Activated T-helper 1 cell treated with Interleukin-2 at 50 U/mL for 16 hours (primary cell): ENCODE measurements at places on chromosomes 7 and 10.

- no peak for DNase-seq
Measured at GRCh38 chr7:79593866-79594301, 140.4 kb upstream of the MAGI2 start.

DNA sequence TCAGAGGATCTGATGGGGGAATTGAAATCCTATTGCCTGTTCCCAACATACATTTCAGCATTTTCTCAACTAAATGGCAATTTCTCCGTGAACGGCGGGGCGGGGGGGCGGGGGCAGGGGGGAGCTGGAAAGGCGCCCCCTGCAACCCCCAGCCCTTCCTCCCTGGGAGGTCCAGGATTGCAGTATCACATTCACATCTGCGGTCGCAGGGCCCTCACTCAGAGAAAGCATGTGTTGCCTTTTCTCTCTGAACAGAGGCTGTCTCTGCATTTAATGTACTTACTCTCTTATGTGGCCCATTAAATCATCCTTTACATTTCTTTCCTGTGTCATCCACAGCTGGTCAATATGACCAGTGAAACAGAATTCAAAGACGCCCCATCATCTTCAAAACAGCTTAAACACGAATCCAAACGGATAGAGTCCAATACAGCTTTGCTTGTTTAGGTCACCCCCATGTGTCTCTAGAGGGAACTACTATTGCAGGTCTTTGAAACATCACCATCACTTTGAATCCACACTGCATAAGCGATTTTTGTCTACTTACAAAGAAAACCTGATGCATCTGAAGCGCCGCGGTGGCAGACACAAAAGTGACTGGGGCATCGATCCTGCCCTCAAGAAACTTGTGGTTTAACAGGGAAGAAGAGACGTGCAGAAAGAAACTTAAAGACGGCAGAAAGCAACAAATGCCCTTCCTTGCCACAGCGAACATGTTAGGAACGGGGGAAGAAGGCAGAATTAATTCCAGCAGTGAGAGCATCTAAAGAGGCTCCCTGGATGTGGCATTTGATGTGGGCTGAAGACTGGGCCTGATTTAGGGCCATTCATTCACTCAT lies 17.0 kb upstream of the ECHDC3 start:
- DNase-seq, result no peak

GRCh38 chr10:21527598-21528235 lies 2.2 kb upstream of the SKIDA1 start:
- no peak for DNase-seq

GRCh38 chr7:20241911-20242261 lies 24.7 kb upstream of the MACC1 start:
- DNase-seq, result no peak

DNA sequence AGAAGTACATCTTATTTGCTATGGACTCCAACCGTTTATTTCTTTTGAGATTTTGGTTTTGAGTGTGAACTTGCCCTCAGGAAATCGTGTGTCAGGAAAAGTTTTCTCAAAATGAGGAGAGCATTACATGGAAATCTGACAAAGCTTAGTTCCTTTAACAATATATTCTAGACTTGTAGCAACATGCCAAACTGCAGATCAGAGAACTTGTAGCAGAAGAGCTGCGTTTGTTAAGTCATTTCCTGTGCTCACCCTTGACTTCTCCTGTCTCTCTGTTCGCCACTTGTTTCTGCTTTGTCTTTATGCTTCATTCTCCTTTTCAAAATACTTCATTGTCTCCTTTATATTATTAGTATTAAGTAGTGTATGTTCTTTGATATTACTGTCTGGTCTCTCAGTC lies 116.6 kb upstream of the FOXP2 start:
- DNase-seq, result no peak

- DNase-seq, result no peak
Measured at GRCh38 chr7:87148332-87148955, 3.8 kb upstream of the DMTF1 start.

DNA sequence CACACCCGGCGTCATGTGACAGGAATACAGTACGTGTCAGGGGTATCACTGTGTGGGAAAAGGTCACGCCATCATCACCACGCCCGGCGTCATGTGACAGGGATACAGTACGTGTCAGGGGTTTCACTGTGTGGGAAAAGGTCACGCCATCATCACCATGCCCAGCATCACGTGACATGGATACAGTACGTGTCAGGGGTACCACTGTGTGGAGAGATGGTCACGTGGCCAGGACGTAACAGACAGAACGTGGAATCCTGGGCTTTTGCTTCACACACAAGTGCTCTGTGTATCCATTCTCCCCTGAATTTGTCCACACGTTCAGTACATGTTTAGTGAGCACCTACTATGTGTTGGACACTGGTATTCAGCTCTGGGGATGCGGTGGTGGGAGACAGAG lies 34.5 kb upstream of the DIP2C start:
- no peak for DNase-seq

GRCh38 chr10:25105262-25105661 lies 69.5 kb upstream of the GPR158 start:
- DNase-seq, result no peak

DNA sequence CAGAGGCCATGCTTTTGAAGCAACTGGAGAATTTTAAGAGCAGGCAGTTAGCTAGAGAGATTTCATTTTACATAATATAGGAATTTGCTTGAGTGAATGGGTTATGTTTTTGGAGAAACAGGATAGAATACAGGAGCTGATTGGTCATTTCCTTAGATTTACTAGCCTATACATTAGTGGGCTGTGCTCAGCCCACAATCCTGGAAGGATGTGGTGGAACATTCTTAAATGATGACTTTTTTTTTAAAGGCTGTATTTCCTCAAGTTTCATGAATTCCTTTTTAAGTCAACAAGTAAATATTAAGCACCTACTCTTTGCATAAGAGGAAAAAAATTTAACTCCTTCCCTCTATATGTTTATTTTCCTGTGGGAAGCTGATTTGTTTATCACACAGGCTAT lies 314.4 kb upstream of the BMPER start:
- no peak for DNase-seq

DNA sequence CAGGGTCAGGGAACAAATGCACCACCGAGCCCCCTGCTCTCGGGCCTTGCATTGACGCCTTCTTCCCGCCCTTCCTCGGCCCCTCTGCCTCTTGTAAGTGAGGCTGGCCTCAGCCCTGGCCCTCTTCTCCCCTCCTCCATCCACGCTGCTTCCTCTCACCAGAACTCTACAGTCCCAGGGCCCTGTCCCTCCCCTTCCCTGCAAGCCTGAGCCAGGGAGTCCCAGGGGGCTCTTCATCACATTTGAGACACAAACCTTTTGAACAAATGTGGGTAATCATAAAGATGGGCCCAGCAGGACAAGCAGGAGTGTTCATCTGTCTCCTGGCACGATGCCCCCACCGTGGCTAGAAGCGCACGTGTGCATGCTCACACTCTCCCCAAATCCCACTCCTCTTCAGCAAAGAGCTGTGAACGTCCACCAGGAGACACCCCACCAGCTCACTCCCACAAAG lies 57.7 kb downstream of the SLIT1 start:
- DNase-seq, result no peak

- no peak for DNase-seq
Measured at GRCh38 chr10:58189269-58189668, 78.4 kb downstream of the IPMK start.

GRCh38 chr7:116614499-116615262 lies 57.3 kb upstream of the MET start:
- no peak for DNase-seq

GRCh38 chr10:1489801-1490200 lies 247.5 kb downstream of the ADARB2 start:
- DNase-seq, result no peak

DNA sequence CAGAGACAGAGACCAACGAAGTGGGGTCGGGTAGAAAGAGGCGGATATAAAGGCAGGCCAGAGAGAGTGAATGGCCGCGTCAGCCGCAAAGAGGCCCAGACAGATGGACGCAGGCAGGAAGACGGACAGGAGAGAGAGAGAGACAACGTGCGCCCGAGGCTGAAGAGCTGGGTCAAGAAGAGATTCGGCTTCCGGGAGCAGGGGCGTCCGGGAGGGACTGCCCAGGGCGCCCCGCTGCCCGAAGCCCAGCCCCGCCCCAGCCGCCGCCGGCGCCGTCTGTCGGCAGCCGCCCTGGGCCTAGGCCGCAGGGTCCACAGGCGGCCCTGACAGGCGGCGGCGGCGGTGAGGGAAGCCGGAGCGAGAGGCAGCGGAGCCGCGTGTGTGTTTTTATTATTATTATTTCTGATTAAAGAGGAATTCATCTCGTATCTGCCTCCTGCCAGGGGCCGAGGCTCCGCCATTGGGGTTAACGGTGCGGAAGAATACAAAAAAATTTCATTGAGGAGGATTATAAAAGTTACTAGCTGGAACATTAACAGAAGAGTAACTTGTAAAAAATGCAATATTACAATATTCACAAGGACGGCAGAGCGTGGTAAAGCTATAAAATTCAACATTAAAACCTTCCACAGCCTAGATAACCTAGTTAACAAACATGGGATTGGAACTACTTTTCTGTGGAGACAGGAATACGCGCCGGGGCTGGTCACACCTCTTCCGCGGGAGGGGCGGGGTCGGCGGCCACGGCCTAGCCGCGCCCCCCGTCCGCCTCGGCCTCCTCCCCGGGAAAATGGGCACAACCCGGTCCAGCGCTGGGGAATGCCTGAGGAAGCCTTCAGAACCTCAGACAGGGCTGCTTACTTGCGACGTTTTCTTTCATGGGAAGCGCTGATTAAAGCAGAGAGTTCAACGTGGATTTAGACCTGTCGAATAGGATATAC lies 29.7 kb upstream of the PAX2 start:
- DNase-seq, result no peak

DNA sequence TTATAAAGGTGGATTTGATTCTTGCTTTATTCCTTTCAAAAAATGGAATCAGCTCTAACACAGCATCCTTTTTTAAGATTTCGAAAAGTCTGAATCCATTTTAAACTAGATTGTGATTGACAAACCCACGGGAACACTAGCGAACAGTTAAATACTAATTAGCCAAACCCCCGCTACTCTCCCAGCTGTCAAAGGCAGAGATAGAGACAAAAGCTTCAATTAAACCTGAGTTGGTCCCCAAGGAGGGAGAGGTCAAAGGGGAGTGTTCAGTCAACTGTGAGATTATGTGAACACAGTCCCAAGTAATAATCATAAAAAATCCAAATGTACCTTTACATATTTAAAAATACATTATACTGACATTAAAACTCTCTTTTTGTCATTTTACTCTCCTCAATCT lies 65.7 kb upstream of the TBX20 start:
- no peak for DNase-seq

DNA sequence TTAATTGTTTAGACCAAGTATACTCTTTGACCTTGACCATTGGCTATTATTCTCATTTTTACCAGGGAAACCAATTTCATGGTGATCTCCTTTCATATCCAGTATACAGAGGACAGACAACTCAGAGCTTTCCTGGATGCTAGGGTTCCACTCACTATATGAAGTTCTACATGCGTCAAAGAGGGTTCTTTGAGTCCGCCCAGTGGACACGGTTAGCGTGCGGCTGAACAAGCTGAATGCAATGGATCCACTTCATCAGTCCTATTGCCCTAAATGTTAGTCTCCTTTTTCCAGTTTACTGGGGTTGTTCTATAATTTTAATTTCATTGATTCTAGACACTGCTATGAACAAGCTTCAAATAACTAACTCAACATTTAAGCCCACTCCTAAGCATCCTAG lies 162.4 kb upstream of the PCLO start:
- no peak for DNase-seq

- no peak for DNase-seq
Measured at GRCh38 chr10:71743866-71744265, 24.3 kb upstream of the C10orf105 start.

- no peak for DNase-seq
Measured at GRCh38 chr7:79317728-79318127, 135.7 kb downstream of the MAGI2 start.

DNA sequence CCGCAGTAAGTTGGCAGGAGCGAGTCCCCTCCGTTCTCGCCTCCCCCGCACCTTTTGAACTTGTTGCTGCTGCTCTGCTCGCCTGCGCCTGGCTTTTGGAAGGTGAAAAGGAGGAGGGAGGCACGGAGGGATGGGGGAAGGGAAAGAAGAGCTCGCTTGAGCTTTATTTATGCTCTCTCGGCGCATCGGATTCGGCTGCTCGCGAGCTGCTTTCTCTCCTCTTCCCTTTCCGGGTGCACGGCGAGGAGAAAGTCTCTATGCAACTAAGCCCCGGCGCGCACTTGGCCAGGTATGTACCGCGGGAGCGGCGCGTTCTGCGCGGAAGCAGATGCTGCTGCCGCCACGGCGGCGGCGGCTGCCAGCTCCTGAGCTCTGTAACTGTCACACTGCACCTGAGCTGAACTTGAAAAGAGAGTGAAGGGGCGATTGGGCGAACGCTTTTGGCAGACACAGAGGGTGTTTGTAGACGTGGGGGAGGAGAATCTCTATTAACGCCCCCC lies 551 bp downstream of the KCND2 start:
- DNase-seq, result no peak

DNA sequence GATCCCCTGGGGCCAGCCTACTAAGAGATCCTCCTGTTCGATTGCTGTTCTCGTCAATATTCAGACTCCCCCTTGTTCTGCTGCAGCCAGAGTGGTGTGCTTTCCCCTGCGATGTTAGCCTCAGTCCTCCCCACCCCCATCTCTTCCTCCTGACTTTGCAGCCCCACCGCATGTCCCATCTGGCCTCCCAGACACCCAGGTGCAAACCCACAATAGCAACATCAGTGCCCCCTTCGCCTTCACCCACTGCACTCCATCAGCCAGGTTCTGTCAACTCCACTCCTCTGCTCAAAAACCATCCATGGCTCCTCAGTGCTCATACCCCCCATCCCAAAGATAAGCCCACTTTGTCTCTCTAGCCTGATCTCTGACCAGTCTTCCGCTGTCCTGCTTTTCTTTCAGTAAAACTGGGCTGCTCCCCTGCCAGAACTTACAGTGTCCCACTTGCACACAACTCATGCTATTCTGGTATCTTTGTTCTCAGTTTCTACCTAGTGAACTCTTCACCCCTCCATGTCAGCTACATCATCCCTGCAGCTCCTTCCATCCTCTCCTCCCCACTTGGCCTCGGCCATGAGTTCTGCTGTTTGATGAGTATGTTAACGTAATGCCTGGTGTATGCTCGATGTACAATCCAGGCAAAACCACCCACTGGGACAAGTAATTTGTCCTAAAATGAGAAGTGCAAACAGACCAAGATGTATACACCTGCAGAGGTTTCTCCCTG lies 26.6 kb downstream of the COL13A1 start:
- no peak for DNase-seq

DNA sequence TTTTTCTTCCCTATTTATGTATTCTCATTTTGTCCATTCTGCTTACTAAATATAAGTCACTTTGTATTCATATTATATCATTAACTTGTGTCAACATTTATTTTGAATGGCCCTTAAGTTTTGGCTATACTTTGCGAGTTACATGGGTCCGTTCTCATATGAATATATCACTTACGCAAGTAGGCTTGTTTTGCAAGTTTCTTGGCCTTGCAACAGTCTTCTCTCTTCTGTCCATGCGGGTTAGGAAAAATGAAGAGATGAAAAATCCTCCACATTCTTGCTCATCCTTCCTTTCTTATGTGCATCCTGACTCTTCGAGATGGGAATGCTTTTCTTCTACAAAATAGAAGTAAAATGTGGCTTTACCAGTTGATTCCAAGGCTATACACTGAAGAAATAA lies 82.8 kb downstream of the GPR158 start:
- DNase-seq, result no peak
